ENCODE measurements at places on chromosomes 6 and 20. TPM values are rescaled to one million over a fixed set of nuclear protein-coding genes. Genes with fewer than 3 reads are reported as not detected.

DNA sequence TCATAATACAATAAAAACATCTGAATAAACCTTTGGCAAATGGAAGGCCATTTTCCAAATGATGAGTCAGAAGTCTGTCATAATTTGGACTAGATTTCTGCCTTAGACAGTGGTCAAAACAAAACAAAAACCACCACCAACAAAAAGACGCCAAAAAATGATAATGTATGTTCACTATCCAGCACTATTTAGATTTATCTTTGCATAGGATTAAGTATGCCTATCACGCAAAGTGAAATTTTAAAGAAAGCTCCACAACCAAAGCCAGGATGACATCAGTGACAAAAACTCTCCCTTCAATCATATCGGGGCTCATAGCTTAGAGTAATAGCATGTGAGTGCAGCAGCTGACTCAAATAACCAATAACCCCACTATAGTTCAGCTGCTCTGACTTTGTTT, 201.9 kb downstream of the MOXD1 start:
- DNase-seq: no peak

BHLHE23 gene
- polyA plus RNA-seq: not detected

DNA sequence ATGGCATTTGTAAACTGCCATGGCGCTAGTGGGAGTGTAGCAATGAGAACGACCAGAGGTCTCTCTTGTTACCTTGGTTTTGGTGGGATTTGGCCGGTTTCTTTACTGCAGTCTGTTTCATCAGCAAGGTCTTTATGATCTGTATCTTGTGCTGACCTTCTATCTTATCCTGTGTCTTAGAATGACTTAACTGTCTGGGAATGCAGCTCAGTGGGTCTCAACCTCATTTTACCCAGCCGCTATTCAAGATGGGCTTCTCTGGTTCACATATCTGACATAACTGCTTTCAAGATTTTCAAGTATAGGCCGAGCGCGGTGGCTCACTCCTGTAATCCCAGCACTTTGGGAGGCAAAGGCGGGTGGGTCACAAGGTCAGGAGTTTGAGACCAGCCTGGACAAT, 1.9 kb upstream of the SFT2D1 start:
- no peak for DNase-seq

MYL9 gene
- polyA plus RNA-seq: 452 TPM

BMP2 gene
- polyA plus RNA-seq: 0.91 TPM

DNA sequence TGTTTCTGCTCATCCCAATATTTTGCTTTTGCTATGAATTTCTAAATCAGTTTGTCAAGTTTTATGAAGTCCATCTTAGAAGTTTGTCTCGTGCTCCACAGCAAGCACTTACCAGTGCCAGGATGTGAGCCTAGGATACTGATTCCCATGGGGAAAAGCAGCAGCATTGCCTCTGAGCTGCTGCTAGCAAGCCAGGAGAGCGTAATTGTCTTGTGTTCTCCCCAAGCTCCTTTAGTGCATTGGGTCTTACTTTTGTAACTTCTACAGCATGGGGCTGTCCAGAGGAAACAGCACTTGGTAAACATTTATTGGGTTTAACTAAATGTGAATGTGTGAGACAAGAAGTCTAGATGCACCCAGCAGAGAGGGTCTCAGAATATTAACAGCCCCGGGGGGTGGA, 76.1 kb downstream of the RNF182 start:
- DNase-seq: no peak

PRICKLE4 gene
- 1.9 TPM for polyA plus RNA-seq

- no peak for DNase-seq
Observed at GRCh38 chr6:157808405-157808950, 14.6 kb upstream of the SNX9 start.

CST5 gene
- polyA plus RNA-seq: not detected

DNA sequence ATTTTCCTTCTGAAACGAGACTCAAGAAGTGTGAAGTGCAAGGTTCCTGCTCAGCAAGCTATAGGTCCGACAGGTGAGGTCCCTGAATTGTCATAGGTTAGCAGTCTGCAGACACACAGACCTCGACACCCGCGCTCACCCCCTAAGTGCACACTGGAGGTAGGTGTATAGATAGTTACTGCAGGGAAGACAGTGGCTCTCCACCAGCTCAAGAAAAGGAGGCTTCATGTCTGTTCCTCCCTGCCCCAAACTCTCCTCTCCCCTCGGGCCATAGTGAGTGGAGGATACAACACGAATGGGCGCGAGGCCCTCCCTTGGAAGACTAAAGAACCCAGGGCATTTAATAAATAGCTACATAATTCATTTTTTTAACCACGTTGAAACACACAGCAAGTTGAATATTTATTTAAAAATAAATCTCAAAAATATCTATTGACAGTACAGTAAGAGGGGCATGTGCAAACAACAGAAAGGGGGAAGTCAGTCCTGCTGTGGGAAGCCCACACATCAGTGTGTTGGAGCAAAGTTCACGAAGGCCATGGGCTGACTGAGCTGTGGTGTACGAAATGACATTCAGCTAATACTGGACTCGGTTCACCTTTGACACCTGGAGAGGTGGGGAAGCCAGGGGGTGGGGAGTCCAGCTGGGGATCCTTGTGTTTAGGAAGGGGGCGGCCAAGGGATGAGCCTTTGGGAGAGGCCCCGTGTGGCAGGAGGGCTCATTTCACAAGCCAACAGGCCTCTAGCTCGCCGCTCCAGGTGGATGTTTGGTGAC, 10.7 kb downstream of the SPATA2 start:
- DNase-seq: no peak

GRCh38 chr20:5100684-5101347, 18.9 kb downstream of the PCNA start:
- DNase-seq: peak; percentile 83

- DNase-seq: no peak
Observed at GRCh38 chr20:51341581-51341980, 200.9 kb downstream of the NFATC2 start.

DNA sequence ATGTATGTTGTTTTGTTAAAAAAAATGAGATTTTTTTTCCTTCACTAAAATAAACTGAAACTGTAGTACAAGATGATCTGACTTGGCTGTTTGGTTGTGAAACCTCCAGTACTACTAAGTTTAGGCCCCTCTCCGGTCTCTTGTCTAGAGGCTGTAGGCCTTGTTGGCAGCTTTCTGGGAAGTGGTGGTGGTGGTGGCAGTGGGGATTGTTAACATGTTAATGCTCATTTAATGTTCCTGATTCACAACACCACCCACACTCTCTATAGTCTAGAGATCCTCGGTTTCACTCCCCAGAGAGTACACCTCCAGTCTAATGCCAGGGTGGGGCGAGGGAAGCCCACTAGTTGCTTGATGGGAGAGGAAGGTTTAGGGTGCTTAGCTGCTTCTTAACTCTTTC, 24.1 kb downstream of the STK4 start:
- no peak for DNase-seq

- DNase-seq: no peak
Observed at GRCh38 chr6:38112181-38112580, 292.7 kb downstream of the ZFAND3 start.

ADGB gene
- polyA plus RNA-seq: not detected

GRCh38 chr6:33549896-33550295, 30.2 kb downstream of the BAK1 start:
- DNase-seq: no peak

DNA sequence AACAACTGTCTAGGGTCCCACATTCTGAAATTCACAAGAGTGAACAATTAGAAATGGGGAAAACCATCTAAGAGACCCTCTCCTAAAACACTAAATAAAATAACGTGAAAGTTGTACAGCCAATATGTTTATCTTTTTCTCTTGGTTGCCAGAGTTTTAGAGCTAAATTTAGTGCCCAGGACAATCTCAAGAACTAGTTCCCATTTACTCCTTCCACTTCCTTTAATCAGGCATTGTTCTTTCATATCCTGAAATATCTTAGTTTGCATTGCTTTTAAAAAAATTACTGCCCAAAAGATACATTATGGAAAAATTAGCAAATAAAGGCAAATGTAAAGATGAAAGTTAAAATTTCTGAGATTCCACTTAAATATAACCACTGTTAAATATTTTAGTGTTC, 33.1 kb upstream of the UBR2 start:
- no peak for DNase-seq

GRCh38 chr6:147384737-147385710, 123.5 kb upstream of the SAMD5 start:
- DNase-seq: no peak

- DNase-seq: no peak
Observed at GRCh38 chr6:139977887-139978332, 603.5 kb upstream of the CITED2 start.

DNA sequence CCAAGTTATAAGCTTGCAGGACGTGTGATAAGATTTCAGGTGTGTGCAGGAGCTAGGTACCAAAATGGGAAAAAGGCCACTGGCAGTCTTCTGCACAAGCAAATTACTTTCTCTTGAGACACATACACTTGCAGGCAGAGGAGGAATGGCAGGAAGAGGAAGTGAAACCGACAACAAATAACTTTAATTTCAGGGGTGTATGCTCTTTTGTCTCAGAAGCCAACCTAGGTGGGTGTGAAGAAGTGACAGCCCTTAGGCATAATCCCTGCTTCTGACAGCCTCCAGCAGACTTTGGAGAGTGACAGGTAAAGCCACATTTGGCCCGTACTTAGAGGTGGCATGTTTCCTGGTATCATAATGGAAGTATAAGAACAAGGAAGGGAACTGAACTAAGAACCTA, 118.8 kb upstream of the TRAF3IP2 start:
- DNase-seq: no peak

- no peak for DNase-seq
Observed at GRCh38 chr20:17856024-17856564, 112.5 kb downstream of the SNX5 start.

GRCh38 chr6:19830171-19830570, 7.0 kb upstream of the ID4 start:
- no peak for DNase-seq

- DNase-seq: no peak
Observed at GRCh38 chr6:85975957-85976356, 333.3 kb upstream of the SYNCRIP start.

DNA sequence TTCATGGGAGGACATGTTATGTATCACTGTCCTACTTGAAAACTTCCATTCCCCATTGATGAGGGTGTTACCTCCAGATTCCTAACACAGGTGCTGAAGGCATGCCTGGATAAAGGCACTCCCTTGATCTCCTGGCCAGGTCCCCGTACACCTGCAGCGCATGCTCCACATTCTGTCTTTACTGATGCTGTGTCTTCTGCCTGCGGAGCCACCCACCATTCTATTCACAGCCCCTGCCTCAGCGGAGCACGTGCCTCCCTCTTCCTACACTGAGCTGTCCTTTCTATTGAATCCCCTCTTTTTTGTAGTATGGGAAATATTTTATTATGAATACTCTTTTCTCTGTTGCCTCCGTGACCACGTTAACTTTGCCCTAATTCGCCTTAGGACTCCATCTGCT, 25.0 kb downstream of the PTPN1 start:
- DNase-seq: no peak

SLC17A2 gene
- not detected for polyA plus RNA-seq

GRCh38 chr6:156434049-156434794, 343.0 kb upstream of the ARID1B start:
- DNase-seq: no peak

KCNB1 gene
- 0.84 TPM for polyA plus RNA-seq

DNA sequence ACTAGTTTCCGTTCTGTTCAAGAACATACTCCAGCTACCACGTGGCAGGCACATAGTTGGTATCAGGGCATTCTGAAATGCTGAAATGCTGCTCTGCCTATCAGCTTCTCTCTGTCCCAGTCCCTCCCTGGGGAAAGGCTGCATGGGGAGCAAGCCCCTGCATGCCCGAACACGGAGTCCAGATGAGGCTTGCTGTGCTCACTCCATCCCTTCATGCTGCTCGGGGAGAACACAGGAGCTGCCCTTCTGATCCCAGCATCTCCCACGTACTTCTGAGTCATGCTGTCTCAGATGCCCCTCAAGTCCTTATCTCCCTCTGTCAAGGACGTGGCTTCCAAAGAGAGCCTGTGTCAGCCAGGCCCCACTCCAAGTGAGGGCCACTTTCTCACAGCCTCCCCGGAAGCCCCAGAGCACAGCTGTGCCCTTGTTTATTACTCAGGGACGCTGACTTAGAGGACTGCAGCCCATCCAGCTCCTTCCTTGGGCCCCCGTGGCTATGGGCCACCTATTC, 29.4 kb downstream of the THBS2 start:
- no peak for DNase-seq

GNRH2 gene
- not detected for polyA plus RNA-seq

- peak; percentile 55 for DNase-seq
Observed at GRCh38 chr20:39706184-39706663, 744.1 kb downstream of the DHX35 start.

DNA sequence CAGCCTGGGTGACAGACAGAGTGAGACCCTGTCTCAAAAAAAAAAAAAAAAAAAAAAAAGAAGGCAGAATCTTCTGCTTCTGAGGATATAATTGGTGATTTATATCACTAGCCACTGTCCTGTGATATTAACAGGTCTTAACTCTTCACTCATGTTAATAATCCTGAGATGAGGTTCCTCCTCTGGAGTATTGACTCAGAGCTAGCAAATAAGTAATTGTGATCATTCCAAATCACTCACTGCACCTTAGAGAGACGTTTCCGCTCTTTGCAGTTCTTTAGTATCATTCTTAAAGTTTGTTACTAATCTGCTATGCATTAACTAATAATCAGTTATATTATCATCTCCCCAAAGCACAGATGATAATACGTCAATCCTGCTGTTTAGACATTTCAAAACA, 41.6 kb upstream of the NOX3 start:
- DNase-seq: no peak

DNA sequence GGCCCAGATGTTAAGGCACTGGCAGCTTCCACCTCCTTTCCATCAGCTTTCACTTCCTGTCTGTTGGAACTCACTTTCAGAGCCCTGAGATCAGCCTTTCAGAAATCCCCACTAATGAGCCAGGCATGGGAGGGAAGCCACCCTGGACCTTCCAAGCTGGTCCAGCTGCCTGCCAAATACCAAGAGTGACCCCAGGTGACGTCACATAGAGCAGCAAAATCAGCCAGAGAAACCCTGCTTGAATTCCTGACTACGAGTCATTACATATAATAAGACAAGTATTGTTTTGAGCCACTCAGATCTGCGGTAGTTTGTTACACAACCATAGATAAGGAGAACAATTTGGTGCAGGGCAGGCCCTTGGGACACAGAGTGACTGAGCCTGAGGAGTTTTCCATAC, 556.0 kb upstream of the JAG1 start:
- DNase-seq: peak; percentile 58

RHAG gene
- polyA plus RNA-seq: 0.53 TPM

- DNase-seq: no peak
Observed at GRCh38 chr20:23092384-23092756, 6.2 kb upstream of the CD93 start.

HLA-DQA1 gene
- 5.3 TPM for polyA plus RNA-seq

Data from heart left ventricle (tissue), 16 donors.